ENCODE measurements at places on chromosomes 12 and 14.

GRCh38 chr12:112870267-112870980, 36.3 kb upstream of the OAS1 start:
- no peak for DNase-seq

GRCh38 chr14:91889477-91890211, 22.3 kb upstream of the TC2N start:
- DNase-seq, result no peak

DNA sequence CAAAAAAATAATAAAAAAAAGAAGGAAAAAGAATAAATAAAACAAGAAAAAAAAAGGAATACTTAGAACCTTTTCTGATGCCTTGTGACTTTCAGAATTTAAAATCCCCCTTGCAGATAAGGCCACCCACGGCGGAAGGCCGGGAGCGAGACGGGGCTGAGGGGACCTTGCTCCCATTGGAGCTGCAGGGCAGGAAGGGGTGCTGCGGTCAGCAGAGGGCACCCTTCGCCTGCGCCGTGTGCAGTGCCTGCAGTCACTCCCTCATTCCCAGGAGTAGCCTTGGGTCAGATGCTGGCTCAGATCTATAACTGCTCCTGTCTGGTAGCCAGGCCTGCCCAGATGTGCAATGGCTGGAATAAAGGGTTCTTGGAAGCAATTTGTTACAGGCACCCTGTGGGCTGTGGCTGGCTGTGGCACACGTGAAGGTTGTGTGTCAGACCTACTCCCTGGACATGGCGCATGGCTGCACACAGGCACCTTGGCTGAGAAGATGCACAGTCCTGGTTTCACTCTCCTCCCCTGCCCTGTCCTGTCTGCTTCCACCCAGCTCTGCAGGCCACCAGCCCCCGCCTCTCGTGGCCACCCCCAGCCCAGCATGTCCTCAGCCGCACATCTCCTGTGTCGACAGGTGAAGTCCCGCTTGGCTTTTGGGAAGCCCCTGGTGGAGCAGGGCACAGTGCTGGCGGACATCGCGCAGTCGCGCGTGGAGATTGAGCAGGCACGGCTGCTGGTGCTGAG, 13.4 kb upstream of the ALDH2 start:
- peak; percentile 35 for DNase-seq

DNA sequence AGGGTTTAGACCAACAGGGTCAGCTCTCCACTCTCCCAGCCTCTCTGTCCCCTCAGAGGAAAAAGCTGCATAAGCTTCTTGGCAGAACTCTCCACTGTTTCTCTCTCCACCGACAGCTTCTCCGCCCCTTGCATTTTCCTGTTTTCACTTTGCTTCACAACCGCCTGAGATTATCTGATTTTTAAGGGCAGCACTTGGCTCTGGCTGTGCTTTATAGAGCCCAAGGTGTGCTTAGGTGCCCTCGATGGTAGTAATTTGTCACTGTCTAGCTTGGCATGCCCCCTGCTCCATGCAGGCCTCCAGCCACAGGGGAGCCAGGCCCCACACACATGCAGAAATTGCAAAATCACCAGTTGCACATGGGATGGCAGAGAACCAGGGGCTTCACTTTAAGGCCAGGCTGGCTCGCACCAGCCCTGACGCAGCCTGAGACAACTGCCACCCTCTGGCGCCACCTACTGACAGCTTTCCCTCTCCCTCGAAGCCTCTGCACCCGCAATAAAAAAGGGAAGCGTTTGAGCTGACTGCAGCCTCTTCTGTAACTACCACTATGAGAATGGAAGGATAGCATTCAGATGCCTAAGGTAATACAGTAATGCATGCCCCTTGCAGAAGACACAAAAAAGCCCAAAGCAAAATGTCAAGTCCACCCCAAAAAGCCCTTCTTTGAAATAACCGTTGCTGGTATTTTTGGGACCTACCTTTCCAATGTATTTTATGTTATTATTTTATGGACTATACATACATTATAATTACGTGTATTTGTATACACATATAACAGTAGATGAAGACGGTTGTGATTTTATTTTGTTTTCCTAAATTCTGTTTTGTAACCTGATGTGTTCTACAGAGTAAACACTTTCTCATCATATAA, 32.0 kb upstream of the RIMBP2 start:
- peak; percentile 50 for DNase-seq

DNA sequence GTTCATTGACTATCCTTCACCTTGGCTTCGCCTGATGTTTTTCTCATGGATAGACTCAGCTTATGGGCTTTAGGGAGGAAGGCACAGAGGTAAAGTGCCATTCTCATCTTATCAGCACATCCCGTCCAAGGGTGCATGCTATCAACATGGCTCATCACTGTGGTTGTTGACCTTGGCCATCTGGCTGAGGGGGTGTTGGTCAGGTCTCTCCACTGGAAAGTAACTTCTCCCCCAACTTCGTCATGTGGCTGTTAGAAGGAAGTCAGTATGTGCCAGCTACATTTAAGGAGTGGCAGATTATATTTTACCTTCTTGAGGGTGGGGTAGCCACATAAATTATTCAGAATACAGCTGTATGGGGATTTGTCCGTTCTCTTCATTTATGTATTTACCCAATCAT, 68.9 kb downstream of the EML1 start:
- no peak for DNase-seq

GRCh38 chr12:89833337-89834252, 125.0 kb upstream of the ATP2B1 start:
- DNase-seq, result peak; percentile 68

DNA sequence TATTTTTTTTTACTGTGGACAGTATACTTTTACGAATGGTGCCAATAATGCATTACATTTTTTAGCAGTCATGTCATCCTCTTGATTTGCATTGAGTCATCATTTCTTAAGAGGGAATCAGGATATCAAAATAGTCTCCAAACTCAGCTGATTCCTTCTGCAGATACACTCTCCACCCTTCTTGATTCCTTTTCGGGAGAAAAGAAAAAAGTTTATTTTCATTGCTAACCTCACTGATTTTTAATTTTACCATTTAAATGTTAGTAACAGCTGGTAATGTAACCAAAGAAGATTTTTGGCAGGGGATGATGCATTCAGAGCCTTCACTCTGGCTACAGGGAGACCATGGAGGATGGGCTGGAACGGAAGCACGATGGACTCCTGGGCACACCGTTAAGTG, 47.5 kb downstream of the MRPL42 start:
- DNase-seq, result peak; percentile 79

- DNase-seq, result no peak
Measured at GRCh38 chr12:57744194-57744776, 554 bp upstream of the TSPAN31 start.

GRCh38 chr14:53060046-53060445, 93.1 kb downstream of the DDHD1 start:
- DNase-seq, result peak; percentile 14

- peak; percentile 54 for DNase-seq
Measured at GRCh38 chr12:108576660-108577234, 14.4 kb downstream of the ISCU start.

GRCh38 chr14:68446243-68447040, 346.4 kb downstream of the ZFP36L1 start:
- no peak for DNase-seq

DNA sequence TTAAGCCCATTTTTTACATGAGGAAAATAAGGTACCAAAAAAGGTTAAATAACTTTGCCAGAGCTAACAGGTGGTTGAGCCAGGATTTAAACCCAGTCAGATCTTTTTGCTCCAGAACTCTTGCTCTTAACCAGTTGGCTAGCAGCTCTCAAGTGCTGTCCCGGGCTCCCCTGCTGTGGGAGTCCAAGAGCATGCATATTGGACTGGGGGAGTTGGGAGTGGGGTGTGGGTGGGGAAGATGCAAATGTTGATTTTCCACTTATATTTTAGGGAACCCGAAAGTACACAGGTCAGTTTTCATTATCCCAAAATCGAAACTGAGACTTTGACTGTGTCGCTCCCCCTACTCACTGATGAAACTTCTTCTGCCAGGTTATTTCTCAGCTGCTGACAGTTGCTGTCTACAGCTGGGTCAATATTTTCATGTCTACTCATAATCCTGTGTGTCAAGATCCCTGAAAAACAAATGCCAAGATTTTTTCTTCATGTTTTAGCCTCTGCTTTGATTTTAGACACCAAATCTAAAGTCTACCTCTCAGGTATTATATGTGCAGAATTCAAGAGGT, 172.3 kb upstream of the TMPO start:
- DNase-seq, result no peak

GRCh38 chr12:11580125-11580751, 69.2 kb upstream of the ETV6 start:
- peak; percentile 91 for DNase-seq

DNA sequence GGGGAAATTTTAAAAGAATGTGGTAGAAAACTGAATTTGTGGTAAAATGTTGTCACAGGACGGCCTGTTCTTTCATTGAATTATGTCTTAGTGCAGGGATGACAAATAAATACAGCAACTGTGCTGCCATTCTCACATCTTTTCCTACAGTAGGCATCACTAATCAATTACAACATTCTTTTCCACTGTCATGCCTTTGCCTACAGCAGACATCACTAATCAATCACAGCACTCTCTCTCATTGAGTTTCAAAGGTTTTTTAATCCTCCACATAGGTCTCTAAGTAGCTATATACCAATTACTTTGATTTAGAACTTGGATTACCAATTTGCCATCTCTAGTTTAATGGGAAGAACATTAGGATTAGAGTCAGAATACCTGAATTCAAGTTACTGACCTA, 30.1 kb downstream of the NTF3 start:
- no peak for DNase-seq

GRCh38 chr12:56593909-56594621, 36.1 kb downstream of the BAZ2A start:
- DNase-seq, result peak; percentile 72

DNA sequence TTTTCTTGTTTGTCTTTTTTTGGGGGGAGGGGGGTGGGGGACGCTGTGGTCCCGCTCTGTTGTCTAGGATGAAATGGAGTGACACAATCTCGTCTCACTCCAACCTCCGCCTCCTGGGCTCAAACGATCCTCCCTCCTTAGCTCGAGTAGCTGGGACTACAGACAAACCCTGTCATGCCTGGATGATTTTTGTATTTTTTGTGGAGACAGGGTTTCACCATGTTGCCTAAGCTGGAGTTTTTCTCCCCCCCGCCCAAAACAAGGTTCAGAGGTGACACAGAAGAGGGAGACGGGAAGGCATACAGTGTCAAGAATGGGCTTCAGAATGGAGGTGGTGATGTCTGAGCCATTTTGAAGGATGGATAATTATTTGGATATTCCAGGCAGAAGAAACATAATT, 116.9 kb upstream of the ATF1 start:
- DNase-seq, result no peak
